ENCODE measurements at places on chromosomes 12 and 14.

DNA sequence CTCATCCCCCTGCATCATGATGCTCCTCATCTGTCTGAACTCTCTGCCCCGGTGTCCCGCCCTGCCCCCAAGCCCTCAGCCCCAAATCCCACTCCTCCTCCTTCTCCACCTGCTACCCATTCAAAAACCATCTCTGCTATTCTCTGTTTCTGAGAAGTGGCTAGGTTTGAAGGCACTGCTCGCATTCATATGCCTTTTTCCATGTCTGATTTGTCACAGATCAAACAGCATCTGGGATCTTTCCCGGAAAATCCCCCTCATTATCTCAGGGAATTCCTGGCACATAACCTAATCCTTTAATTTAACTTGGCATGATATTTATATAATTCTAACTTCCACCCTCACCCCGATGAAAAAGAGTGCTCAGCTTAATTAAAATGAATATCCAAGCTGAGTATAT lies 3.3 kb upstream of the ADAM20 start:
- no peak for DNase-seq

- DNase-seq = no peak
Observed at GRCh38 chr14:57058319-57058718, 210.4 kb downstream of the EXOC5 start.

DNA sequence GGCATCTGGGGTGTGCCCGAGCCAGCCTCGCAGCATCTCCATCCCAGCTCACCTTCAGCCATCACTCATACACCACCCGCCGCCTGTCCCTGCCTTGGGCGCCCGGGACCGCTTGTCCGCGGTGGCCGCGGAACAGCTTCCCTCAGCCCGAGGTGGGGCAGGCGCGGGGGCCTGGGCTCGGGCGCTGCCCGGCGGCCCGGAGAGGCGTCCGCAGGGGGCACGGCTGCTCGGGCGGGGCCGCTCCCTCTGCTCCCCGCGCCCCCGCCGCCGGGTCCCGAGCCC lies 430 bp downstream of the SLC41A2 start:
- DNase-seq = no peak

DNA sequence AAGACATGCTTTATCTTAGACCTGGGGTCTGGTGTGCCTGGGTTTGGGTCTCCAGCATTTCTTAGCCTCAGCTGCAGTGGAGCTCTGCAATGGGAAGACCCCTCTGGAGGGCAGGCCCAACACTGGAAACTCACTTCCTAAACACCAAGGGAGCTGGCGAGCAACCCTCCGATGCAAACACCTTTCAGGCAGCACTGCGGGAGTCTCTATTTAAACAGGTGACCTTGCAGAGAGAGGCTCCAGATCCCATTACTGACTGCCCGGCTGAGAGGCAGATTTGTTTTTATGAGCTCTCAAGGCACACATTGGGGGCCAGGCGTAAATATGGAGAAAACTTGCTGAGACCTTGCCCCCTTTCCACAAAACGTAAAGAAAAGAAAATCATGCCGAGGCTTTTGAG lies 195.5 kb downstream of the PAX9 start:
- no peak for DNase-seq

GRCh38 chr12:122929812-122930211 lies 33.9 kb upstream of the VPS37B start:
- no peak for DNase-seq

DNA sequence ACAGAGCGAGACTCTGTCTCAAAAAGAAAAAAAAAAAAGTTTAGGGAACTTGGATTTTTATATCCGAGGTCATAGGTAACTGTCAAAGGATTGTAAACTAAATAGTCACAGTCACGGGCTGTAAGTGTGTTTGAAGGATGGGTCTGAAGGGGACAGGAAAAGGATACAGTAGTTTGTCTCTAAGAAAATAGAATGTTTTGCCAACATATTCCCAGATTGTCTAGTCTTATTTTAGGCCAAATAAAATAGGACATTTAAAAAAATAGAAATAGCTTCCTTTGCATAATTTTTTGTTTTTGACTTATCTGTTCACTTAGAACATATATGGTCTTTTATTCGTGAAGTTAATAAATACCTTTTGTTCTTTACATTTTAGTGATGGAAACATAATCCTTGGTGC lies 24.2 kb upstream of the REP15 start:
- DNase-seq = no peak

- DNase-seq = no peak
Observed at GRCh38 chr12:81034926-81035325, 43.0 kb upstream of the ACSS3 start.

DNA sequence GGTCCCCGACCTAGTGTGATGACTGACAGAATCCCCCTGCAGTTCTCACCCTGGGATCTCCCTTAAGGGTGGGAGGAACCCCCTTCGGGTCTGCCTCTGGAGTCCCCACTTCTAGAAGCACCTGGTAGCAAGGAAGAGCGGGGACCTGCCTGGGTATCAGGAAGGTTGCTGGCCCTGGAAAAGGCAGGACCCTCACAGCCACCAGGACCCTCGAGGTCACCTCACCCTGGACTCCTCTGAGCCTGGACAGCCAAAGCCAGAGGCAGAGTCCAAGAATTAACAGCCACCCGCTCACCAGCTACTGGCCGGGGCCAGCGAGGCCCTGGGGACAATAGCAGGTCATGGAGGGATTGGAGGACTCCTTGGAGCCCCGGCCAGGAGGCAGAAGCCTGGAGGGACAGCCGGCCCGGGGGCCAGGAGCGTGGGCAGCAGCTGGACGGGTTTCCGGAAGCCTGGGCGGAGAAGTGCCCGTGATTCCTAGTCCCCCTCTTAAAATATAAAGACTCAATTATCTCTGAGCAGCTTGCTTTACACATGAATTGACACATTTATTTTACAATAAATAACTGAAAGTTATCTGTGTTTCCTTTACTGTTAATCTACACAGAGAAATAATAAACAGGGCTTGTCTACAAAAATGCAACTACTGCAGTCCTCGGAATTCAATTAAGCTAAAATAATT lies 17.5 kb downstream of the BCL11B start:
- DNase-seq = no peak

DNA sequence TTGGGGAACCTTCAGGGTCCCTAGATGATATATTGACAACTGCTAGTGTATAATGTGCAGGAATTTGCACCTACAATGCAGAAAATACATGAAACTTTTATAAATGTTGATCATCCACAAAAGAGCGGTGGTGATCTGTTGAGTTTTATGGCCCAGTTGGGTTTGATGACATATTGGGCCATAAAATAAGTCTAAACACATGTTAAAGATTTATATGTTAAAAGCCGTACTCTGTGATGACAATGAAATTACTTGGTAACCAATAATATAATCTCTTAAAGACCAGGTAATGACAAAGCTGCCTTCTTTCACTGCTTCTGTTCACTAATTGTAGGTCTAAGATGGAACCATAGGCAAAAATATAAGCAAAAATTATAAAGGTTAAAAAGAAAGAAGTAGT lies 61.6 kb downstream of the TMTC1 start:
- no peak for DNase-seq

GRCh38 chr12:118548887-118549509 lies 172.6 kb downstream of the SUDS3 start:
- no peak for DNase-seq

DNA sequence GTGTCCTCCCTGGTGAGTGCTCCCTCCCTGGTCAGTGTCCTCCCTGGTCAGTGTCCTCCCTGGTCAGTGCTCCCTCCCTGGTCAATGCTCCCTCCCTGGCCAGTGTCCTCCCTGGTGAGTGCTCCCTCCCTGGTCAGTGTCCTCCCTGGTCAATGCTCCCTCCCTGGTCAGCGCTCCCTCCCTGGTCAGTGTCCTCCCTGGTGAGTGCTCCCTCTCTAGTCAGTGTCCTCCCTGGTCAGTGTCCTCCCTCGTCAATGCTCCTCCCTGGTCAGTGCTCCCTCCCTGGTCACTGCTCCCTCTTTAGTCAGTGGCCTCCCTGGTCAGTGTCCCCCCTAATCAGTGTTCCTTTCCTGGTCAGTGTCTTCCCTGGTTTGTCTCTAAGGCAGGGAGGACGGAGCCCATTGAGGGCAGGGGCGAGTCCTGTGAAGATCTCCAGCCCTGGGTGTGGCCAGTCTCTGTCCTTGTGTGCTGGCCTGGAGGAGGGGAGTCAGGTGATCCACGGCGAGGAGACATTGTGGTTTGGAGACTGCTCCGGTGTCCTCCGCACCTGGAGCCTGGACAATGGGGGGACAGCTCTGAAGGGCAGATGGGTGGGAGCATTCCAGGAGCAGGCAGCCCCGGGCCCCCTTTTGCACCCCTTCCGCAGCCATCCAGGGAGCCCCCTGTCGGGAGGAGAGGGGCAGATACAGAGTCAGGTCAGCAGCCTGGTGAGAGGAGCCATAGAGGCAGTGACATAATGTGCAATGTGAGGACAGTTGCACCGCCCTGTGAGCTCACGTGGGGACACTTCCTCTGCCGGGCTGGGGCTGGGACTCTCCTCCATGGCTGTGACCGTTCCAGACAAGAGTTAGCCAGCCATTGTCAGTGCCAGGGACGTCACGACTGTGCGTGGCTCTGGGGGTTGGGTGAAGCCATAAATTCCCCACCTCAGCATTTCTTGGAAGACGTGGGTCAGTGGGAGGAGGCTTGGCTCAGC lies 93.4 kb downstream of the ADGRD1 start:
- DNase-seq = no peak

- no peak for DNase-seq
Observed at GRCh38 chr12:62328296-62328921, 68.2 kb downstream of the USP15 start.

- DNase-seq = no peak
Observed at GRCh38 chr12:128643155-128643554, 180.6 kb downstream of the SLC15A4 start.

GRCh38 chr12:32052212-32052713 lies 54.4 kb upstream of the BICD1 start:
- DNase-seq = no peak

DNA sequence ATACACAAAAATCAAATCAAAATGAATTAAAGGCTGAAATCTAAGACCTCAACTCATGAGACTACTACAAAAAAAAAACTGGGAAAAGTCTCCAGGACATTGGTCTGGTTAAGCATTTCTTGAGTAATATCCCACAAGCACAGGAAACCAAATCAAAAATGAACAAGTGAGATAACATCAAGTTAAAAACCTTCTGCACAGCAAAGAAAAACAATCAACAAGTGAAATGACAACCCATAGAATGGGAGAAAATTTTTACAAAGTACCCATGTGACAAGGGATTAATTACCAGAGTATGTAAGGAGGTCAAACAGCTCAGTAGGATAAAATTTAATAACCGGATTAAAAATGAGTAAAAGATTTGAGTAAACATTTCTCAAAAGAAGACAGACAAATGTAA lies 338.7 kb downstream of the SLC16A7 start:
- DNase-seq = no peak

- no peak for DNase-seq
Observed at GRCh38 chr14:71460091-71460490, 472.1 kb upstream of the RGS6 start.

- peak; percentile 79 for DNase-seq
Observed at GRCh38 chr14:89330236-89331002, 86.6 kb downstream of the FOXN3 start.

- no peak for DNase-seq
Observed at GRCh38 chr12:66288121-66288520, 14.2 kb upstream of the HELB start.

DNA sequence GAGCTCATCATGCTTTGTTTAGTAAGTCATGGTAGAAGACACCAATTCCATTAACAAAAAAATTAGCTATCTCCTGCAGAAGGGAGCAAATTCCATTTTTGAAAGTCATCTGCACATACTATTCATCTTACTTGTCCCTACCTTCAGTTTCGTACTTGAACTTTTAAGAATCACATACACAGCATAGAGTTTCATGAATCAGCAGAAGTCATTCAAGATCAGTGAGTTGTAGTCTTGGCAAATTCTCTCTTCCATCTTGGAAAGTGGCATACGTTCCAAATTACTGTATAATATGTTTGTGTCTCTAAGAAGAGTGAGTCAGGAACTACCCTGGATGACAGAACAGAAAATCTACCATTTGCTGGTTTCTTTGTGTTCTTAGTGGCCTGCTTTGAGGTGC lies 14.1 kb downstream of the VRK1 start:
- DNase-seq = peak; percentile 18

GRCh38 chr14:104396682-104397470 lies 182.7 kb upstream of the C14orf180 start:
- no peak for DNase-seq

GRCh38 chr14:50233166-50233950 lies 2.0 kb upstream of the SOS2 start:
- DNase-seq = no peak

- DNase-seq = no peak
Observed at GRCh38 chr12:5220835-5221234, 177.2 kb downstream of the KCNA5 start.

DNA sequence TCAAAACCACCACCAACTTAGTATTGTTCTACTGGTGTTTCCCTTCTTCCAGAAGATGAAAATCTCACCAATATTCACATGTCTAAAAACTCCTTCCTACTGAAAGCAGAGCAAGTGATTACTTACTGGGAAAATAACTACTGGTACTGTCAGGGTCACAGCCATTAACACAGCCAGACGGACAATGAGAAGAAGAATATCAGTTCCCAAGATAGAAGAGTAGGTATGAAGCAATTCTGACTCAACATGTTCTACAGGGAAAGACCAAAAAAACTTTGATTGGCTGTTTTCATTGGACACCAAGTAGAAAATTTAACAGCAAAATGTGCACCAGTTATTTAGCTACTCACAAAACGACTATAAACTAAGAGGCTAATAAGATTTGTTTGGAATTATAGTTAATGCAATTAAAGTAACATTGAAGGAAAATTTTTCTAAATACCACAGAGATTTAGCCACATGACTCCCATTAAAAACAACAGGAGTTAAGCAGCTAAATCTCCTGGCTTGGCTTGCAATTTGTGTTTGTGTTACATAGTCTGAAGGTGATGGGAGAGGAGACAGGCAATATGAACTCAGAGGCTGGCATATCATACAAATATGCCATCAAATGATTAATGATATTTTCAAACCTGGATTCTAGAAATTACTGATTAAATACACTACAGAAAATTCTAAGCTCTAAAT lies 9.5 kb downstream of the SLC38A2 start:
- DNase-seq = no peak

DNA sequence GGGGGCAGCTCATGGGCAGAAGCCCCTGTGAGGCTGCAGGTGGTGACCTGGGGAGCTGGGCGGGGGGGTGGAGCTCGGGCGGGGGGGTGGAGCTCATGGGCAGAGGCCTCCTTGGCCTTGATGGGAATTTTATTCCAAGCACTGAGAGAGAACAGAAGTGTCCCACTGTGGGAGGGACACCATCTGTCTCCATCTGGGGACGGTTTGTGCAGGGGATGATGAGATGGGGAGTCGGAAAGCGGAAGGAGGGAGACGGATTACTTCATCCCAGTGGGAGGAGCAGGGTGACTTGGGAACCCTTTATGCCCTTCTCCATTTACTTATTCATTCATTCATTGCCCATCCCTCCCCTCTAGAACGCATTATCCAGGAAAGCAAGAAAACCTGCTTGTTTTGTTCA lies 304.7 kb downstream of the ADGRD1 start:
- no peak for DNase-seq

DNA sequence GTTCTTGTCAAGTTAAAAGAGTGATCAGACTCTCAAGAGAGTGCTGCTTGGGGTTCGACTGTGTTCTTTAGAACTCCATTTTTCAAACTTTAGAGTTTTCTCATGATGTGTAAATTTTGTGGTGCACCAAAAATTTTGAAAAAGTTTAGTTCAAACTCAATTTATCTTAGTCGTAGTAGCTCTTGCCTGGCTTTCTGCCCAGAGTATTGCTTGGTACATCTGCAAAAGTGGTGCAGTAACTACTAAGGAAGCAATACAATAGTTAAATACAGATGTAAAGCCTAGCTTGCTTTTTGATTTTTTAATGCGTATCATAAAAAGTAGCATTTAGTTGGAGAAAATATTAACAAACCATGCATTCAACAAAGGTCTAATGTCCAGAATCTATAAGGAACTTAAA lies 9.5 kb upstream of the CCDC91 start:
- DNase-seq = no peak
